Natural killer cell (primary cell): ENCODE measurements at places on chromosomes 12 and 14.

- DNase-seq, result no peak
These were observed 79.6 kb downstream of the NCOR2 start for GRCh38 chr12:124487834-124488165.

DNA sequence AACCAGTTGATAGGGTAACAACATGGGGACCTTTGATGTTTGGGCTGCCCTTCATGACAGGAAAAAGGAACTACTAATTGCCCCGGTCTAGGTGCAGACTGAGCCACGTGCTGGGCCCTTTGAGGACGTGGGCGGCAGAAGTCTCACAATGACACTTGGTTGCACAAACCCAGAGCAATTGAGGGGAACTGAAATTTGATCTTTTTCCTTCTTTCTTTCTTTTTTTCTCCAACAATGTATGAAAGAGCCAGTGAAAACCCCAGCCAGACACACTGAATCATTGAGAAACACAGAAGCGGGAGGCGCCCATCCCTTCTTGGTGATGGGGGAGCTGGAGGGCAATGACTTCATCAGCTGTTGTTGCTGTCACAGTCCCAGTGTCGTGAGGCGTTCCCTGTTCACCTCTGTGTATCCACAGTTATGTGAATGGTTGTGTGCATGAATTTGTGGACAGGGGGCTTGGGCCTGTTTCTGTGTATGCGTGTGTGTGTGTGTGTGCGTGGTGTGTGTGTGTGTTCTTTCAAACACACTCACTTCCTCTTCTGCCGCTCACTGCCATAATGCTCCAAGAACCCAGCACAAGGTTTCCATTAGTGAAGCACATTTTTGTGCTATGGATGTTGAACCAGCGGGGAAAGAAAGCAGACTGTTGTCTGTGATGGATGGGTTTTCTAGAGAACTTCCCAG, 137.5 kb upstream of the CCND2 start:
- no peak for DNase-seq

DNA sequence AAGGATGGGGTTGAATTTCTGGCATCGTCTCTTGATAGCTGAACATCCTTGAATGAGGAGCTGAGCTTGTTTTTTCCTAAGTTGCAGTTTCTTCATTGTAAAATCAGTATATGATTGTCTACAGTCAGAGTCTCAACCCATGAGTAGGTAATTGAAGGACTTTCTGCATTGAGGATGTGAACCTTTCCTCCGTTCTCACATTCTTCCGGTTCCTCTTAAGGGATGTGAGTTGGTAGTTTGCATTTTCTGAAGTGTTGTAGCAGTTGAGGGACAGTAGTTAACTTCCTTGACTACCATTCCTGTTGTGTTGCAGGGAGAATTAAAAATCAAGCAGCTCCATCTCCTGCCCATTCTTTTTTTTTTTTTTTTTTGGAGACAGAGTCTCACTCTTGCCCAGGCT, 19.1 kb downstream of the TPCN1 start:
- no peak for DNase-seq

GRCh38 chr12:102950950-102951619, 6.4 kb upstream of the ASCL1 start:
- no peak for DNase-seq
